ENCODE measurements at places on chromosomes 7 and 10. TPM values are rescaled to one million over a fixed set of nuclear protein-coding genes. Genes with fewer than 3 reads are reported as not detected.
A peak's percentile ranks its signal among the peaks of the same experiment; 100 is the strongest.

- no peak for DNase-seq
Measured at GRCh38 chr10:69866246-69866687, 64.6 kb downstream of the COL13A1 start.

- no peak for DNase-seq
Measured at GRCh38 chr7:118708741-118709140, 484.2 kb downstream of the ANKRD7 start.

- peak; percentile 79 for DNase-seq
Measured at GRCh38 chr7:2487586-2488271, 11.5 kb upstream of the GRIFIN start.

- no peak for DNase-seq
Measured at GRCh38 chr7:38840736-38841460, 68.1 kb downstream of the VPS41 start.

Gene STOX1
- 1.2 TPM for total RNA-seq

Gene SPDYE3
- not detected for total RNA-seq
